ENCODE measurements at places on chromosomes 7 and 10.

GRCh38 chr10:127148066-127148932, 48.1 kb downstream of the INSYN2A start:
- peak overlapping the region; percentile 29 for H3K27ac ChIP-seq
- no peak overlapping the region for H3K4me3 ChIP-seq
- H3K27me3 ChIP-seq, result peaks cover 6% of the 10 kb centered on the region
- H3K4me1 ChIP-seq, result peaks cover 4% of the 10 kb centered on the region
- no peaks in the 10 kb centered on the region for H3K36me3 ChIP-seq

GRCh38 chr10:80400136-80400804, 8.1 kb upstream of the PRXL2A start:
- no peaks in the 10 kb centered on the region for H3K36me3 ChIP-seq
- DNase-seq, result no peak
- H3K4me1 ChIP-seq, result no peaks in the 10 kb centered on the region

GRCh38 chr10:131433568-131433967, 122.0 kb upstream of the TCERG1L start:
- peaks cover 9% of the 10 kb centered on the region for H3K27me3 ChIP-seq
- H3K36me3 ChIP-seq, result no peaks in the 10 kb centered on the region
- H3K4me3 ChIP-seq, result no peak overlapping the region
- no peak overlapping the region for H3K27ac ChIP-seq

DNA sequence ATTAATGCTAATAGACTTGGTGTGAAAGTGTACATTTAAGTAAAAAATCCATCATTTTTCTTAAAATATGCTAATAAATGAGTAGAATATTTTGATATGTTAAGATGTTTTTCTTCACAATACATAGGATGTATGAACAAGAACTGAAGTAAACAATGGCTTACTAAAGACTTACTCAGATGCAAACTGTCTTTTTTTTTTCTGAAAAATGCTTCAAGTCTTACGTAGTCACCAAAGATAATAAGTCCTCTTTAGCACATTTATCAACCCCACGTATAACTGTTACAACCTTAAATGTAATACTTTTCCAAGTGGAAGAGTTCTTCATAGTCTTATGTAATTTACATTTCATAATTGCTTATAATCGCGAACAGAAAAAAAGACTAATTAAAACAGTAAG, 54.8 kb downstream of the MDFIC start:
- no peaks in the 10 kb centered on the region for H3K27me3 ChIP-seq
- no peak for DNase-seq
- H3K36me3 ChIP-seq, result peaks cover 23% of the 10 kb centered on the region
- no peak overlapping the region for H3K4me3 ChIP-seq
- H3K4me1 ChIP-seq, result peaks cover 36% of the 10 kb centered on the region

- no peaks in the 10 kb centered on the region for H3K4me1 ChIP-seq
- H3K36me3 ChIP-seq, result no peaks in the 10 kb centered on the region
- H3K27ac ChIP-seq, result no peak overlapping the region
- no peak for DNase-seq
- peaks cover 56% of the 10 kb centered on the region for H3K27me3 ChIP-seq
These were observed 21.1 kb downstream of the UNCX start for GRCh38 chr7:1253681-1254181.

DNA sequence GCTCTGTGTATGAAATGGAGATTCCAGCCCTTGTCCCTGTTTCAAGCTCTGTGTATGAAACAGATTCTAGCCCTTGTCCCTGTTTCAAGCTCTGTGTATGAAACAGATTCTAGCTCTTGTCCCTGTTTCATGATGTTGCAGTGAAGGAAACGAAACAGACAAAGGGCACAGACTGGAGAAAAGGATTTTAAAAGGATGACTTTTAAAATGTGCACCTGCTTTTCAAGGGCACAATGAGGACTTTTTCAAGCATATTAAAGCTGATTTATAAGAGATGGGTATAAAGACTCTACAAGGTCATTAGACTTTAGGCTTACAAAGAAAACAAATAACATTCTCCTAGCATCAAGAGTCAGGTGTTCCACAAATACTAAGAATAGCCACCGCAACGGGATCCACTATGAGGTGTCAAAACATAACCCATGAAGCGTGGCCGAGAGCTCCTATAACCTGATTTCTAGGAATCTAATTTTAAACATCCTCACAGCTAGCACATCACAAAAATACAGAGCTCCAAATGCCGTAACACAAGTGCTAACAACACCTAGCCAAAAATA, 29.0 kb downstream of the DIP2C start:
- no peak overlapping the region for H3K27ac ChIP-seq
- no peaks in the 10 kb centered on the region for H3K36me3 ChIP-seq
- no peak overlapping the region for H3K4me3 ChIP-seq
- H3K4me1 ChIP-seq, result peaks cover 5% of the 10 kb centered on the region

- peaks cover 24% of the 10 kb centered on the region for H3K27me3 ChIP-seq
- peaks cover under 1% of the 10 kb centered on the region for H3K4me1 ChIP-seq
- H3K27ac ChIP-seq, result no peak overlapping the region
- H3K36me3 ChIP-seq, result peaks cover 3% of the 10 kb centered on the region
These were observed 4.4 kb upstream of the FKBP9 start for GRCh38 chr7:32952876-32953275.

- H3K4me1 ChIP-seq, result peaks cover 3% of the 10 kb centered on the region
- DNase-seq, result no peak
- no peak overlapping the region for H3K27ac ChIP-seq
These were observed 130.8 kb upstream of the TCF7L2 start for GRCh38 chr10:112819231-112819630.

All from activated naive CD8-positive, alpha-beta T cell treated with anti-CD3 and anti-CD28 coated beads for 36 hours (primary cell).